GM23248 (cell line): ENCODE measurements at places on chromosomes 2 and 18. TPM values are rescaled to one million over a fixed set of nuclear protein-coding genes. Genes with fewer than 3 reads are reported as not detected.

DNA sequence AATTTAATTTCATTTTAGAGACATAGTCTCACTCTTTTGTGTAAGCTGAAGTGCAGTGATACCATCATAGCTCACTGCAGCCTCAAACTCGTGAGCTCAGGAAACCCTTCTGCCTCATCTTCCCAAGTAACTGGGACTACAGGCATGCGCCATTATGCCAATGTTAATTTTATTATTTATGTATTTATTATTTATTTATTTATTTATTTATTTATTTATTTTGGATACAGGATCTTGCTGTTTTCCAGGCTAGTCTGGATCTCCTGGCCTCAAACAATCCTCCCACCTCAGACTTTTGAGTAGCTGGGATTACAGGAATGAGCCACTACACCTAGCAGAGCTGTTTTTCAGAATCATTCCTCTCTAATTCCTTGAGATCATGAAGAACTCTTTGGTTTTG lies 99.9 kb downstream of the ASXL3 start:
- no peaks in the 10 kb centered on the region for H3K27me3 ChIP-seq

DNA sequence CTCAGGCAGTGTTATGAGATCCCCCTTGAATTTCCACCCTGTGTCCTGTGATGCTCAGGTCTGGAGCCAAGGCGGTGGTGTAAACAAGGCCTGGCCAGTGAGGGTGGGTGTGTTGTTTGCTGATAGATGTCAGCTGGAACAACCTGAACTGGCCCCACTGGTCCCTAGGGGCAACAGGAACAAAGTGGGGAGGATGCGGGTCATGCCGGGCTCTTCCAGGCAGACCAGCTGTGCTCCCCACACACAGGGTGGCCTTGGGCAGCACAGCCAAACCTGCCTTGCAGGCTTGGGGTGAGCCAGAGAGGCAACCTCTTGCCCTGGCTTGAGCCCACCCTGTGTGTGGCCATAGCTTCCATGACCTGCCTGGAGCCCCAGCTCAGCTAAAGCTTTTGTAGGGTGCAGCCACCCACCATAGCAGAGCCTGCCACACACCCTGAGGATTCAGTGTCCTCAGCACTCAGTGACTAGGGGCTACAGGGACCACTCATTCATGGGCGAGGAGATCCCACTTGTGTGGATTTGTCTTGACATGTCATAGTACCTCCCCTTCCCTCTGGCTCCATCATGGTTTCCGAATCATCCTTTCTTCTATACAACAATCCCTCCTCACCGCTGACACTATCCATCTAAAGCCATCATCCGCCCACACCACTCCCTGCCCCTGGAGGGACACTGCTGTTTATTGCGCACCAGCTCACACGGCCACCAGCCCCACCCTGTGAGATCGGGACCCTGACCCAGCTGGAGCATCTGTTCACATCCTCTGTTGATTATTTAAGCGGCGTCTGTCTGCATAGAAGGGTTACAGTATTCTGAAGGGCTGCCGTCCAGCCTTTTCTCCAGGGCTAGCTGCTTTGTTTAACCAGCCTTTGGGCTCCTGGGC lies 268.8 kb downstream of the CYP26B1 start:
- H3K27ac ChIP-seq = no peak overlapping the region
- H3K36me3 ChIP-seq = no peaks in the 10 kb centered on the region
- no peaks in the 10 kb centered on the region for H3K27me3 ChIP-seq

- no peak overlapping the region for H3K4me3 ChIP-seq
- H3K27ac ChIP-seq = no peak overlapping the region
- no peak for DNase-seq
These were observed 523.4 kb upstream of the FANCL start for GRCh38 chr2:58764338-58765104.

DNA sequence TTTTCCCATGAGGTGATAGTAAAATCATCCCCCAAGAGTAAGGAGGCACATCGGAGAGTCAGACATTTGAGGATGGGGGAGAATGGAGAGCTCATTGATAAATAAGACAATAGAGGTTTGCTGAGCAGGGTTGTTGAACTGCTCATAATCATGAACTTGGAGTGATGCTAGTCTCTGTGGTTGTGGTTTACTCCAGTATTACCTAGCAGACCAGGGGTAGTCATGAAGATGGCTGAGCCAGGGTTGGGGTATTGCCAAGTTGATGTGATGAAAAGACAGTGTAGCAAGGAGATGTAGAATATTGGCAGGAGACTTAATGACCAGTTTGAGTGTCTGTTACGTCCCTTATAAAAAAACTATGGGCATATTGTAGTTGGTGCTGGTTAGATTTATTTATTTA lies 25.4 kb downstream of the CYBRD1 start:
- DNase-seq = peak; percentile 49
- peaks cover 8% of the 10 kb centered on the region; the same call in 1 of the 2 replicates for H3K36me3 ChIP-seq
- H3K4me1 ChIP-seq = peaks cover 35% of the 10 kb centered on the region
- H3K27me3 ChIP-seq = no peaks in the 10 kb centered on the region
- H3K4me3 ChIP-seq = no peak overlapping the region

The CCDC85A gene
- total RNA-seq = 4.2 and 9.9 TPM in 2 replicates
